Nucleus accumbens (tissue), 56 donors: ENCODE measurements at places on chromosomes 6 and 20.

DNA sequence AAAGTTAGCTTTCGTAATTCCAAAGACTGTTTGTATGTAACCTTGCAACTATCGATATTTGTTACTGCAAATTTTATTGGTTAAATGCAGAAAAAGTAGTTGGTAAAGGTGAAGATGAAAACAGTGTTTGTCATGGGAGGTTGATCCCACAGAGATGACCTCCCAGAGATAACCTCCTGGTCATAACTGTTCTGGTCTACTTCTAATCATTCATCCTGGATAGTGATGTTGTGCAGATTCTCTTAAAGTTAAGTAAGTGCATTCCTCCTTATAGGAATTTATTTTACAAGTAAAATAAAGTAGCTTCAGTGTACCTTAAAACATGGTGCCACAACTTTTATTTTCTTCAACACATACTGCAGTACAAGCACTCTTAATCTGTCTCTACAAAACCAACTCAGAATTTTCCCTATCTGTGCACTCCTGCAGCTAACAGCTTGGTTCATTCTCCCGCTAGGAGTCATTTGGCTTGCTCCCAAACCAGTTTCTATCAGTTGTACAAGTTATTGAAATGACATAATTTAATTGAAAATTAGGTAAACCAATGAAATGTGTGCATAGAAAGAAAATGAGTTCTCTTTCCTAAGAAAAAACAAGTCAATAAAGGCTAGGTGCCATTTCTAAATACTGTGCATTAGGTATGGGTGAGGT is 19.2 kb downstream of the METTL24 start:
- DNase-seq, result no peak

- DNase-seq, result no peak
These were observed 103.2 kb downstream of the FBXO5 start for GRCh38 chr6:152879681-152880080.

DNA sequence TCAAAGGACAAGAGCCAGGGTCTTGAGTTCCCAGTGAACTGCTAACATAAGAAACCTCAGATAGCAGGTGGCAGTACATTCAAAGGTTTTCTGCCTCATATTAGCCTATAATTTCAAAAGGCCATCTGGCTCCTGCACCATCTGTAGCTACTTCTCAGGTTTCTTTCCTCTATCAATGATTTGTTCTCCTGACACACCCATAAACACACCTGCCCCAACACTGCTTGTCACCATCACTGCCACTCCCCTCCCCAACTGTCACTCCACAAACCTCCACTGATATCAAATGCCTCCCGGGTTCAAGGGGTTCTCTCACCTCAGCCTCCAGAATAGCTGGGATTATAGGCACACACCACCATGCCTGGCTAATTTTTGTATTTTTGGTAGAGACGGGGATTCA is 152.7 kb upstream of the SLC22A16 start:
- DNase-seq, result no peak

- no peak for DNase-seq
These were observed 8.8 kb upstream of the MYT1 start for GRCh38 chr20:64155258-64156135.

- DNase-seq, result no peak
These were observed 88.7 kb downstream of the ZHX3 start for GRCh38 chr20:41228858-41229257.

GRCh38 chr6:118935978-118936703 is 1.2 kb upstream of the MCM9 start:
- no peak for DNase-seq

GRCh38 chr6:35058358-35058675 is 82.8 kb downstream of the TCP11 start:
- DNase-seq, result no peak

DNA sequence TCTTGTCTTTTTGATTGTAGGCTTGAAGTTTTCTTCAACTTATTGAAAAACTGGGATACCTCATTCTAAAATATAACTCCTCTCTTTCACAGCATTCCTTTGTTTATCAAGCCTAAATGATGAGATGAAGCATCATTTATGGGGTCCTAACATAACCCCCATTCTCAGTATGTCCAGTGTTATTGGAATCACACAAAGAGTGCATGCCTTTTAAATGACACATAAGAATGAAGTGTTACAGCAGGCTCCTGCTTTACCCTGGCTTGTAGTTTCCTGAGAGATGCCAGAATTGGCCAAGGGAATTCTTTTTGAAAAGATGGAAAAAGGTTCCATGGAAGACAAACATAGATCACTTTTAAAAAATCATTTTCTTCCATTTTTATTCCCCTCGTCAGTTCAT is 502.4 kb downstream of the BCKDHB start:
- no peak for DNase-seq

GRCh38 chr6:170366248-170366960 is 59.8 kb downstream of the FAM120B start:
- no peak for DNase-seq

GRCh38 chr6:10146715-10147451 is 268.0 kb downstream of the TFAP2A start:
- DNase-seq, result no peak

DNA sequence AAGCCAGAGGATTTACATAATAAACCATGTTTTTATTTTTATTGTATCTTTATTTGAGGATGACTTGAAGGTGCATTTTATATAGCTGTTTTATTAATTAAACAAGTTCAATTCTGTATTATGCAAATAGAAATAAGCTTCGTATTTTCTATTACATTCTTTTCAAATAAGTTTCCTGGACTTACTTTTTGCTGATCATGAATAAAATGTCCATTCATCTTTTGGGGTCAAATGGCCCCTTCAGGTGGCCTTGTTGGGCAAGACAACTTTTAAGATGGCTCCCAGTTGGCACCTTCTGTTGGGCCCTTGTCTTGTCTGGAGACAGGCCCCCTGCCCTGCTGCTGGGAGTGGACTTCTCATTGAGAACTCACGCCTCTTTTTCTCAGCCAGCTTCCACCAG is 654.6 kb upstream of the NOX3 start:
- no peak for DNase-seq

GRCh38 chr6:44228433-44228832 is 5.0 kb downstream of the SLC29A1 start:
- DNase-seq, result no peak

DNA sequence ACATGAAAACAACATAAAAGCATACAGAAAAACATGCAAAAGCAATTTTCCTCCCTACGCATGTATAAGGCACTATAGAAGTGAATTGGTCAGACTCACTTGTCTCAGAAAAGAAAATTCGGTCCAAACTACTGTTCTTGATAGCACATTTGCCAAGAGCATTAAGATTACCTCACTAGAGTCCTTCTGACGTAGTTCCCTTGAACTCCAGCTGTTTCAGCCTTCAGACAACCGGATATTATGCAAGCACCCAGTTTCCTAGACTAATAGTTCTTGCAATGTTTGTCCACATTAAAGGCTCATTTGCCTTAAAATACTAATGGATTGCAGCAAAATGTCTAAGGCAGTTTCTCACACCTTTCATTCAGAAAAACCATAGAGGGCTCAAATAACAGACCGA is 2.5 kb upstream of the CASS4 start:
- no peak for DNase-seq

DNA sequence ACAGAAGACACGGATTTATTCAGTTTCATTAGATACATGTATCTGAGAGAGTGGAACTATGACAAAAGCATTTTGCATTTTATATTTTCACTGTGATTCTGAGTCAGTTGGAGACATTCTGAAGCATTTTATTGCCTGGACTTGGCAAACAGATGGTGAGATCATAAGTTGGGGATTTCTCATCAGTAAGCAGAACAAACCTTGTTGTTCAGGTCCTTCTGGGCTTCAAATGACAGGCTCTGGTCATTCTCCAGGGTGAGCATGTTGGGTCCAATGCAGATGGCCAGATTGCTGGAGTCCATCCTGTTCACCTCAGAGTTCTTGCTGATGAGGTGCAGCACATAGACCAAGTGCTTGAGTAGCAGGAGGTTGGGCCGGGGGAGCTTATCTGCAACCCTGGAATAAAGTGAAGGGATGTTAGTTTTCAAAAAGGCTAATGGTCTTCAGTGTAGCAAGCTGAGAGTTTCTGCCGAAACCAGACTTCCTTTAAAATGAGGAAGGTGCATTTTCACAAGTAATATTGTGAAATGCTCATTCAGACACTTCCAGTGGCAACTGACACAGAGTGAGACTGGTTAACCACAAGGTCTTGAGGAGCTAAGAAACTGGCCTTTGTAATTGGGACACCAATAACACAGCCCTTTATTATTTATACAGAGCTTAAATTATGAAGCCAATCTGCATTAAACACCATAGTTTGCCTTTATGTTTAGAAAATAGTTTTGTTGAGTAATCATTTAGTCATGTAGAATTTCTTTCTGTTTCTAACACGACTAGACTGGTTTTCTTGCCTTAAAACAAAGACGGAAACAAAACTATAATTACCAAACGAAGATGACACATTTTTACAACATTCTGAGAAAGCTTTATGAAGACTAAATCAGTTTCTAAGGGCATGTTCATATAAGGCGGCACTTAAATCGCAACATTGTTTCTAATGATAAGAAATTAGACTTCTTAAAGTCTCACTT is 5.6 kb downstream of the TAGAP start:
- DNase-seq, result no peak

DNA sequence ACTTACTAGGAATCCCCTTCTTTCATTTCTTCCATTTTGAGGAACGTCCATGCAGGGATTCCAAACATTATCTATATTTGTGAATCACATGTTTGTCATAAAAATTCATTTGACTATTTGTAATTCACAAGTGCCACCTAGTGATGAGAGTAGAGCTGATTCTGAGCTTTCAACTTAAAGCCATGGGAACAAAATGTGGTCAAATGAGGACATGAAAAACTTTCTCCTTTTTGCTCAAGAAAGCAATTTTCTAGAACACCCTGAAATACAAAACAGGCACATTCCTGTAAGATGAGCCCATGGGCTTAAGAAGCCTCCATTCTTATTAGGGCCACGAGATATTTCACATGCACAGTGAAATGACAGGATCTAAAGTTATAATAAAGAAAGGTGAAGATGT is 12.3 kb downstream of the MAP3K7 start:
- DNase-seq, result no peak

DNA sequence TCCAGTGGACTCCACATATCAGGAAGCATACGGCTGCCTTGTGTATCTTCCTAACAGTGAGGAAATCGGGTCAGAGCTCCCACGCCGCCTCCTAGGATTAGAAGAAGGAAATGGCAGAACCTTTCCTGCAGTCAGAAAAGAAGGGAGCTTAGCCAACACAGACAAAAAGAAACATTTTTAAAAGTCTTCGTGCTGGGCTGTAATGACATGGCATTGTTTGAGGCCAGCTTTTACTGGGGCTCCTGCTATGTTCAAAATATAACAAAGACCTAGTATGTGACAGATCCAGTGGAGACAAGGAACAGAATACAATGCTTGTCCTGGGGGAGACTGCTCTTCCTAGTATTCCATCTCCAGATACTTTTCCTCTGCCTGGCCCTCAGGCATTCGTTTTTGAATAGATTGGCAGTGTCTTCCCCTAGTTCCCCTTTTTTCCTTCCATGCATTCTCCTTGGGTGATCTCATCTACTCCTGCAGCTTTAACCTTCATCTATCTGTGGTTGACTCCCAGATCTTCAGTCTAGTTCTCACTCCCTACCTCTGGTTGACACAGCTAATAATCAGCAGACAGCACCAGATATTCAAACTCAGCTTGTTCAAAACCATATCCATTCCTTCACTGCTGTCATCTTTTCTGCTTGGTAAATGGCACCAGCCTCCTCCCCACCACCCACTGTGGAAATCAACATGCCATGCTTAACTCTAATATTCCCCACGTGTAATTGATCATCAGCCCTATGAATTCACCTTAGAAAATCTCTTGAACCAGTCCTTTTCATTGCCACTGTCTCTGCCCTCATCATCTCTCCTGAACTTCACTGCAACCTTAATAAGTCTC is 94.5 kb upstream of the VSTM2L start:
- no peak for DNase-seq

DNA sequence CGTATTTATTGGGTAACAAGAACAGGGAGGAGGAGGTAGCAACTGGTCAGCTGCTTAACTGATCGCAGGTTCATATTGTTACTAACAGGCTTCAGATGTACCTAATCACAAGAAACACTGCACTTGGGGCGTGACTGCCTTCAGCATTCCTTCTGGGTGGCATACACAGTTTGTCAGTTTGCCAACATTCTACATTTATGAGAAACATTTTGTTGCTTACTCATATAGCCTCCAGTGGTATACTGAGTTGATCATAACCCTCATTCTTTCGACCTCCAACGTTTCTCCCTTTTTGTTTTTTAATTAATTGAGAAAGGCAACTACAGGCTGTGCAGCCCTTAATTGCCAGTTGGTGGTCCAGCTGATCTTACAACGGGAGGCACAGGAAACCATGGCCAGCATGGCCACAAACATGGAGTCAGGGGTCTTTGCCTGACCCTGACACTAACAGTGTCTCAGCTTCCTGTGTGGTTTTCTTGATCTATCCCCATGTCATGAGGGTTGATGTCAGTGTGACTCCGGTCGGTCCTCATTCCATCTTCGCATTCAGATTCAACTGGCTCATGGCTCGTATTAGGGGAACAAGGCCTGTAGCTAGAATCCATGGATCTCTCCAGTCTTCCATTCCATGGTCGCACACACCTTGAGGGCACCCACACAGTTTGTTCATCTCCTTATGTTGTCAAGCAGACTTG is 9.4 kb downstream of the EPB41L2 start:
- DNase-seq, result no peak

- DNase-seq, result no peak
These were observed 244.7 kb upstream of the PRND start for GRCh38 chr20:4476903-4477500.

DNA sequence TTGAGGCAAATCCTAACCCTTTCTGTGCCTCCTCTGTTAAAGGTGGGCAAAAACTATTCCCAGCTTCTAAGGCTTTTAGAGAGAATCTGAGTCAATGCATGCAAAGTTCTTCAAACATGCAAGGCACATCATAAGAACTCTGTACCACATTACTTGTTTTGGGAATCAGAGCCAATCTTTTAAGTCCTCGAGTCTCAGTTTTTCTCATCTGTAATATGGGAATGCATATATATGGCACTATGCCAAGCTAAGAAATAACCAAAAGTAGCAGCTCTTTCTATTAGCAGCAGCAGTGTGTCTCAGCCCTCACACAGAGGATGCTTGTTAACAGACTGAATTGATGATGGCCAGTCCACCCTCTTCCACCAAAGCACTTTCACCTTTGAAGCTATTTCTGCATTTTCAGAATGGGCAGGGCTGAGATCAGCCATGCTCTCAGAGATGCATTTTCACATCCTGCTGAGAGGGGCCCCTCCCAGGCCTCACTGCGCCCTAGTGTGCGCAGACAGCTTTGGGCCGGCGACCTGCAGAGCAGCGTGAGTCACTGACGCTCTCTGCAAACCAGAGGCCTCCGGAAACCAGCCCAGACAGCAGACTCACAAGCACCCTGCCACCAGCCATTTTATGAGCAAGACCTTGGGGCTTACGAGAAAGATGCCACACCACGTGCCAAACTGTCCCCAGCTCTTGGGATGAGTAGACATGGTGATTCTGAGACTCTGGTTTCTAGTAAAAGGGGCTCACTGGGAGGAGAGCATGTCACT is 138.0 kb downstream of the NFATC2 start:
- no peak for DNase-seq

DNA sequence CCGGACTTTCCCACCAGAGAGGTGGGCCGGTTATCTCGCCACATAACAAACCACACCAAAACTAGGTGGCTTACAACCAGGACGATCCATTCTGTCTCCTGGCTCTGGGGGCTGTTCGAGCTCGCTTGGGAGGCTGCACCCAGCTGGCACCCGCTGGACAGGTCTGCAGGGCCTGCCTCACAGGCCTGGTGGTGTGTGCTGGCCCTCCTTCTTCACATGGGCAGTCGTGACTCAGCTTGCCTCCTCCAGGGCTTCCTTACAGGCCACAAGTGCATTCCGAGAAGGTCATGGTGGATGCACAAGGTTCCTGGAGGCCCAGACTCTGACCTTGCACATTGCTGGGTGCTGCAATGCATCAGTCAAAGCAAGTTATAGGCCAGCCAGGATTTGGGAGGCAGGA is 34.2 kb downstream of the FOXF2 start:
- DNase-seq, result no peak
